Tibial artery (tissue), 4 donors: ENCODE measurements at places on chromosomes 7 and 10.

- DNase-seq = no peak
These were observed 167.2 kb upstream of the AKR1E2 start for GRCh38 chr10:4658777-4659176.

DNA sequence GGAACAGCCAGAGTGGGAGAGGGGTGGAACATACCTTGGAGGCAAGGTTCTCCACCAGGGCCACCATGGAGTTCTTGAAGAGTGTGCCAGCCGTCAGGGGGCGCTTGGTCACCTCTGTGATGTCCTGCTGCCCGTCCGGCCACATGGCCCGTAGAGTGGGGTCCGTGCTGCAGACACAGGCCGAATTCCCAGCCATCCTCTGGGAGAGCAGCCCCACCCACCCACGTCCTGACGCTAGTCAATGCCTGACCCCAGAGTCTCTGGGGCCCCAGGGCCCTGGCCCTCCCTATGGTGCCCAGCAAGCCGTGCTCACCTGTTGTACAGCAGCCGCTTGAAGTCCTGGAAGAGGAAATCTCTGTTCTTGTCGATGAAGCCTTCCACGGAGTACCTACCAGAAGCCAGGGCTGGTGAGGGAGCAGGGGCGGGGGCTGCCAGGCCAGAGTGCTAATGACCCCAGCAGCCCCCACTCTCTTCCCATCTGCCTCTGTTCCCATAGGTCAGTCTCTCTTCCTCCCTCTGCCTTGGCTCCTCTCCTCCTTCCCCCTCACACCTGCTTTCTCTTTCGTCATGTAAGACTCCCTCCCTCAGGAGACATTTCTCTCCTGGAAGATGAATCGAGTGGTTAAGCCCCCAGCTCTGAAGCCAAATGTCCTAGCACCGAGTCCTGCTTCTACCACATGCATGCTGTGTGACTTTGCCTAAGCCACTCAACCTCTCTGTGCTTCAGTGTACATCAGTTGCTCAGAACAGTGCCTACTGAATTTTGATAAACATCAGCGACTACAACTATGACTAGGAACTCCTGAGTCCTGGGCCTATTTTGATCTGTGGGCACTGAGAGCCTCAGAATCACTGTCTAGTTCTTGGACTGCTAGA, 11.0 kb downstream of the MYO1G start:
- peak; percentile 62 for DNase-seq

DNA sequence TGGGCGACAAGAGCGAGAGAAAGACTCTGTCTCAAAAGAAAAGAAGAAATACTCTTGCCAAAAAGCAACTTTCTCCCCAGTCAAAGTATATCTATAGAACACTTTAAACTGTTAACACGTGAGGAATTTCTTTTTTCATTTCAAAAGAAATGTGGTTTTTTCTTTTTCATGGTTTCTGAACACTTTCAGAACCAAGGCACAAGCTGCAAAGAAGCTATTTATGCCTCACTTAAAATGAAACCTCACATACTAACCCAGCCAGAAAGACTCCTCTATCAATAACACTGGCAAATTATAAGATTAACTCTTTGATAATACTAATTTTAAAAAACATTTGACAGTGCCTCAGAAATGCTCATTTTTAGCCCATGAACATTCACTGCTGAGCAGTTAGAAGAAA, 20.9 kb downstream of the TBX20 start:
- DNase-seq = no peak

GRCh38 chr10:1449572-1450205, 287.6 kb downstream of the ADARB2 start:
- DNase-seq = no peak

DNA sequence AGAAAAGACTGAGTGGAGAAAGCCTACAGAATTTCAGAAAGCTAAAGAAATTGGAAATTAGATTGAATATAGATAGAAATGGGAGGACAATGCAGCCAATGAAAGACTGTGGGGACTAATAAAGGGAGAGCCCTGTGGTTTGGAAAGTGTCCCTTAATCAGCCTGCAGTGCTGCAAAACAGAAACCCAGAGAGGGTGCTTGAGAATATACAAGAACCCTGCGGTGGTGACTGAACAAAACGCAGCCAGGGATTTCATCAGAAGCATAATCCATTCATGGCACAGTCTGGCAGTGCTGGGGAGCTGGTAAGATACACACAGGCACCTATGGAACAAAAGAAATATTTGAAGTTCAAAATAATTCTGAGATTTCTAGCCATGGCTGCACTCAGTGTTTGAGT, 19.1 kb downstream of the CEP41 start:
- no peak for DNase-seq
